Fibroblast of the conjunctiva (primary cell): ENCODE measurements at places on chromosomes 5 and 9.

DNA sequence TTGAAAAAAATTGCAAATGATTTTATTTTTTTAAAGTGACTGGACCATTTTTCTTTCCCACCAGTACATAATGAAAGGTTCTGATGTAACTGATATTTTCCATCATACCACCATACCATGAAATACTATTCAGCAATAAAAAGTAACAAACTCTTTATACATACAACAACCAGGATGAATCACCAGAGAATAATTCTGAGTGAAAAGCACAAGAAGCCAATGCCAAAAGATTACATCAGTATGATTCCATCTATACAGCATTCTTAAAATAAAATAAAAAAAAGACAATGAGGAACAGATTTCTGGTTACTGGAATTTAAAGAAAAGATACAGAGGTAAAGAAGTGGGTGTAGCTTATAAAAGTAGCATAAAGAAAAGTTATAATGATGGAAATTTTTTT lies 423.7 kb upstream of the ST8SIA4 start:
- DNase-seq = no peak

DNA sequence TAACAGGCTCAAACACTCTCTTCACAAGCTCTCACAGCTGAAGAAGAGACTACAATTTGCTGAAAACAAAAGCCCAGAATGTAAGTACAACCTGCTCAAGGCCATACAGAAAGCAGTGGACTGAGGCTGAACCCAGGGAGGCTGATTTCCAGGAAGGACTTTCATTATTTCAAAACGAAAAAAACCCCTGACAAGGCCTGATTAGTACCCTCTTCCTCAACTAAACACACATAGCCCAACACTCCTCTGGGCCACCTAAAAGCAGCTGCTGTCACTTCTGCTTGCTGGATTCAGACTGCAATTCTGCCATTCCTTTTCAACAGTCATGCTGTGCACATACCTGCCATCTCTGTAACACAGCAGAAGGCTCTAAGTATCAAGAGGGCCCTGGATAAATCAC lies 18.2 kb downstream of the NRG2 start:
- no peak for DNase-seq

DNA sequence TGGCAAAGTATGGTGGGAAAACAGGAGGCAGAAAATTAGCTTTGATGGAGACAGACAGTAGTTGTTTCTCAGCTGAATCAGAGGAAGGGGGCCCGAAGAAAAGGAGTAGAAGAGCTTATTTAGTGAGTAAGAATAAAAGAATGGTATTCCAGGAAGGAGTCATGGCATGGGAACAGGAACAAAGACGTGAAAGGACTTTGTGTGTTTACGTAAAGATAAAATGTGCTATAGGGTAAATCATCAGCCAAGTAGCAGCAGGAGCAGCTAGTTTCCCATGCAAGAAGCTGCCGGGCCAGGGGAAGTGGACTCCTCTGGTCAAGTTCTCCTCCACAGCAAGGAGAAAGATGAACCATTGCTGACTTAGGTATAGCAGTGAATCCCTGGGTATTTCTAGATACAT lies 454.5 kb downstream of the HINT1 start:
- no peak for DNase-seq

DNA sequence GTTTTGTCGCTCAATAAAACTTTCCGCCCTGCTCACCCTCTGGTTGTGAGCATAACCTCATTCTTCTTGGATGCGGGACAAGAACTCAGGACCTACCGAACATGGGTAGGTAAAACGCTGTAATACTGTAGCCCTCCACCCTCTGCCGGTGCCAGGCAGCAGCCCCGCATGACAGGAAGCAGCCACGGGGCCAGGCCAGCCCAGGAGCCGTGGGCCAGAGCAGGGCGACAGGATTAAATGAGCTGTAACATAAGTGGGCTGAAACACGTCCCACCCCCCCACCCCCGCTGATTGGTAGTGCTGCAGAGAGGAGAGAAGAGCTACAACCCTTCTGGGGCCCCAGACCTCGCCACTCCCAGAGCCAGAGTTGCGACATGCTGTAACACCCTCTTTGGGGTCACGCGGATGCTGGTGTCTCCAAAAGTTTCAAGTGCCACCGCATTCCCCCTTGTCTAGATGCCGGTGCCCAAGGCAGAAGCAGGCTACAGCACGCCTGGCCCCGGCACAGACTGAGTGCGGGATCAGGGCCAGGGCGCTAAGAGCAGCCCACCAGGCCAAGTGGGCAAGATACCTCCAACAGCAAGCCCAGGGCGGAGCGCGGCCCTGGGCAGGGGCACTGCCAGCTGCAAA lies 81.8 kb downstream of the FBXW11 start:
- no peak for DNase-seq

DNA sequence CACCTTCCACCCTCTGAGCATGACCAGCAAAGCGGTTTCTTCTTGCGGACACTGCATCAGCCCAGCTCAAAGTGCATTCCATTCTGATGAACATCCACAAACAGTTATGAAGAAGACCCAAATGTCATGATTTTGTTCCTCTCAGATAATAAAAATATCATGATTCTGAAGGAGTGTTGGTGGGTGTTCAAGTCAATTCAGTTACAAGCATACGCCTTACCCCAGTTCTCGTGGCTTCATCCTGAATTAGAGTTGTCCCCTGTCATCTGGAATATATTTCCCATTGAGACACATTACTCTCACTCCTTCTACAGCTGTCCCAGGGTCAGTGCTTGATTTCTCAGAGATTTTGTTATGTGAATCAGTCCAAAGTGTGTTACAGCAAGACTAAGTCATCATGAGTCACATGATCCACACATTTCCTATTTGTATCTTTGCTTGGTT lies 325.4 kb downstream of the RFX3 start:
- DNase-seq = no peak

DNA sequence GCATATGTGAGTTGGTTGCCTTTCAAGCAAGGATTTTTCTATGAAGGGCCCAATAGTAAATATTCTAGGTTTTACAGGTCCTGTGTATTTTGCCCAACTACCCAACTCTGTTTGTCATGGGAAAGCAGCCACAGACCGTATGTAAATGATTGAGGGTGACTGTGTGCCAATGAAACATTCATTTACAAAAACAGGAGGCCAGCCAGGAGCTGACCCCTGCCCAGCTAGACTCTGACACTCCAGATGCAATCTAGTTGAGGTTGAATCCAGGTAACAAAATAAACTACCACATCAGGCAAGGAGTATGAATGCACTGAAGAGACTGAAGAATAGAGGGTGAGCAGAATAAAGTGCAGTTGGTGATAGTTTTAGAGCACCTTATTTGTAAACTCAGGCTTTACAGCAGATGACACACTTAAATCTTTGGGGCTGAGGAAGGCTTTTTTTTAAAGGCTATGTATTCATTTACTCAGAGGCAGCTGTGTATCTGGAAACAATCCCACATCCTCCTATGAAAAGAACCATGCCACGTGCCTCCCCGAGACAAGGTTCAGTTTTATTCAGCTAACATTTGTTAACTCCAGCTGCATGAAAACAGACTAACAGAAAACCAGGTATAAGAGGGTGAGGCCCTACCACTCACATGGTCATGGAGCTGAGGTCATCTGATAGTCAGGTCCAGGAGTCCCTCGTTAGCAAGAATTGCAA lies 60.7 kb downstream of the SLC1A1 start:
- DNase-seq = no peak

GRCh38 chr9:105392531-105392930 lies 55.3 kb upstream of the FSD1L start:
- DNase-seq = no peak

GRCh38 chr5:172926796-172927195 lies 32.4 kb upstream of the RPL26L1 start:
- no peak for DNase-seq

DNA sequence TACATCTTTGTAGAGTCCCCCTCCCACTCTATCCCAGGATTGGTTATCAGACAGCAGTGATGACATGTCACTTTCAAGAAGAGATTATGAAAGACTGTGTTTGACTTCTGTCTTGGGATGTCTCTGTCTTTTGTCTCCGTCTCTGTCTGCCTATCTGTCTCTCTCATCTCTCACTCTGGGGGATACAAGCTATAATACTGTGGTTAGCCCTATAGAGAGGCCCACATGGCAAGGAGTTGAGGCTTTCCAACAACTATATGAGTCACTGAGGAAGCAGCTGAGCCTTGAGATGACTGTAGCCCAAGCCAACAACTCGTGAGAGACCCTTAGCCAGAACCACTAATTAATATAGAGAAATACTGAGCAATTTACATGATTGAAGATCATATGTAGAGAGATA lies 284.8 kb downstream of the PDE4D start:
- no peak for DNase-seq

- DNase-seq = no peak
These were observed 356.7 kb downstream of the ARRDC3 start for GRCh38 chr5:91026466-91026865.

DNA sequence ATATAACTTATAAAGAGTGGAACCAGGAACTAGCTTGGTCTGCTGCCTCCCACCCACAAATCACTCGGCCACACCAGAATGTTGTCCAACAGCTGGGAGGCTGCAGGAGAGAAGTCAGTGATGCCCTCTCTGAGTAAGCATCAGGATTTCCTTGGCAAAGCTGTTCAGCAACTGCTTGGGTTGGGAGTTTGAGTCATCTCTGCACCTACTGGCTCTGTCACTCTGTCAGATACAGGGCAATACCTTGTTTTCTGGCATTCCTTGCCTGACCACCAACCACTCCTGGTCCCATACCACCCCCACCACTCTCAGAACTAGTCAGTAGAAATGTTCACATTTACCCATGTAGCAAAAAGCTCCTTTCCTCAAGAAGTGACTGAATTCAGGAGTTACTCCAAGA lies 36.8 kb upstream of the GCNT4 start:
- no peak for DNase-seq

GRCh38 chr5:34916518-34916917 lies 1.0 kb downstream of the BRIX1 start:
- no peak for DNase-seq

DNA sequence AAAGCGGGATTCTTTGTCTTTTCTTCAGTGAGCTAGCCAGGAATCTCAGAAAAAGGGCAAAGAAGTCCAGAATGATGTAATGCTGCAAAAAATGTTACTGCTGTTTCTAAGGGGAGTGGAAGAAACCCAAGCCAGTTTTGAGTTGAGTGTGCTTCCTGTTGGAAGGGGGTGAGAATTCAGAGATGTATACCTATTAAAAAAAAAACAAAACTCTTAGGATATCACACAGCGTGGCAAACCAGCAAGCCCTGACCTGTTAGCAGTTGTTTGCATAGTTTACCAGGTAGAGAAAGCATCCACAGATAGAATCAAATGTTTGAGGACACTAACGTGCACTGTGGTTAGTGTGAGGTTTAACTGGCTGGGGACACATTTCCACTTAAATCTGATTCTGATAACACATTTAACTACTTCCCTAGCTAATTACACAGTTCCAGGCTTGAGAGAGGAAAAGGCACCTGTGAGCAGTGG lies 11.4 kb downstream of the BASP1 start:
- no peak for DNase-seq

DNA sequence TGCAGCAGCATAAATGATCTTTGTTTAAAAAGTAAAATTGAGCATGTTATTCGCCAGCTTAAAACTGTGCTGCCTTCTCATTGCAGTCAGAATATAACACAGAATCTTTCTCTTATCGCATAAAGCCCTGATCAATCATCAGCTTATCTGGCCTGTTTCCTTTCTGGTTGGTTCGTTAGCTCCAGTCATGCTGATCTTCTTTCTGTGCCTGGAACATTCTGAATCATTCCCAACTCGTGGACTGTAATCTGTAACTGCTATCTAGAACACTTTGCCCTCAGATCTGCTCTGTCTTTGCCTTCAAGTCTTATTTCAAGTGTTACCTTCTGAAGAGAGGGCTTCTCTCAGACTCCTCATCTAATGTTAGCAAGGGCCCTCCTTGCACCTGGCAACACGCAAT lies 11.9 kb upstream of the FER start:
- DNase-seq = no peak

- no peak for DNase-seq
These were observed 110.1 kb upstream of the MOCS2 start for GRCh38 chr5:53219610-53220009.

- DNase-seq = no peak
These were observed 9.6 kb downstream of the PFDN1 start for GRCh38 chr5:140293091-140293848.

DNA sequence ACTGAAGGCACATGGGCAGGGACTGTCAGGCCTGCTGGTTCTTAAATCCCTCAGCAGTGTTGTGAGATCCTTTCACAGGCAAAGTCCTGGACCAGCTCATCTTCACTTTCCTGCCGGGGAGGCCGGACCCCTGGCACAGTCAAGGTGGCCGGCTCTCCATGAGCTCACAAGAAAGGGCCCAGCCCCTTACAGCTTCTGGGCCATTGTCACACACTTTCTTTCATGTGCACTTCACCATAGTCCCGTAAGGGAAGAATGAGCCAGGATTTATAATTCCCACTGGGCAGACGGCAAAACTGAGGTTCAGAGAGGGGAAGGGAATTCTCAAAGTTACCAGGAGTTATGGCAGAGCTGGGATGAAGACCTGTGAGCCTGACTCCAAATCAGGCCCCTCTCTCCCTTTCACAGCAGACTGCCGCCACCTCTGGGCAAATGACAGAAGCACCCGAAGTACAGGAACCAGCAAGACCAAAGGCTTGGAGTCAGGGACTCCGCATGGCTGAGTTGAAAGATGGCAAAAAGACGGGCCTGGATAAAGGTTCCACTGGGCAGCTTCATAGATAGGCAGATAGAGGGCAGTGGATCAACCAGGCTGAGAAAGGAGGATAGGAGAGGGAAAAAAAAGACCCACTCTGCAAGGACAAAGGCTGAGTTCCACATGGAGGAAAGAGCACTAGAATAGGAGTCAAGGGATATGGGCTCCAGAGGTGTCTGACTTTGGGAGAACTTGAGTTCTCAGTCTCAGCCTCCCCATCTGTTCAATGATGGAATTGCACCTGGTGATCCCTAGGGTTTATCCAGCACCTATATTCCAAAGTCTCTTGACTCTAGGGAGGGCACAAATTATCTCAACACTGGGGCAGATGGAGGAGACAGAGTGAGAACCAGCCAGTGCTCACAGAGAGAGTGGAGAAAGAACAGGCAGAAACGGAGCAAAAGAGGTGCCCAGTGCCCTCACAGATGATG lies 128.7 kb downstream of the PAX5 start:
- DNase-seq = no peak

- no peak for DNase-seq
These were observed 4.5 kb downstream of the WHRN start for GRCh38 chr9:114500697-114501292.
